KBM-7 (cell line): ENCODE measurements at places on chromosomes 2 and 18.

DNA sequence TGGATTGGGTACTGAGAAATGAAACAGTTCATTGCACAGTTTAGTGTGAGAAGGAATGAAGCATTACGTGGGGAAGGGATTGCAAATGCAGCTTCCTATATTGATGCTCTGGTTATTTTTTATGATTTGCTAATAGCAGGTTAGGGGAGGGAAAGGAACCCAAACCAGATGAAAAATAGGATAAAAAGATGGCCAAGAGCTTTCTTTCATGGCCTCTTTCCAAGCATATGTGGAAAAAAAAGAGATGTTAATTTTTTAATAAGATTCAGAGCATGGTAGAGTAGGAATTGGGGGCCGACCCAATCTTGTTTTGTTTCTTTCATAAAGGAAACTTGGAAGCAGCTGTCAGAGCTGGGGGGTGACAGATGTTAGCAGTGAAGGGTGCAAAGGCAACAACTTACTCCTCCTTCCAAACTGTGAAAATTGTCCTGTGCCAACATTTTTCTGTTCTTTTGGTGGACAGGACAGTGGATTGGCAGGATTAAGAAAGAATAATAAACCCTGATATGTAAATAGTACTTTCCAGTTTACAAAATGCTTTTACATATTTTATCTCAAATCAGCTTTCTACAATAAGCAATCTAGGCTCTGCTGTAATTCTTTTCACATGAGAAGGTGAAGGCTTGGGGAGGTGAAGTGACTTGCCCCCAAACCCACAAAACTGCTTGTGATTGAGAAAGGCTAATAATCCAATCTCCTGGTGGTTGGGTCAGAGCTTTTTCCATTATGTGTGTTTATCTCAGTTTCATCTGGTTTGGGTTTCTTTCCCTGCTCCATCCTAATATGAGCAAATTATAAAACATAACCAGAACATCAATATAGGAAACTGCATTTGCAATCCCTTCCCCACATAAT is 270.1 kb downstream of the ETAA1 start:
- no peak for DNase-seq

DNA sequence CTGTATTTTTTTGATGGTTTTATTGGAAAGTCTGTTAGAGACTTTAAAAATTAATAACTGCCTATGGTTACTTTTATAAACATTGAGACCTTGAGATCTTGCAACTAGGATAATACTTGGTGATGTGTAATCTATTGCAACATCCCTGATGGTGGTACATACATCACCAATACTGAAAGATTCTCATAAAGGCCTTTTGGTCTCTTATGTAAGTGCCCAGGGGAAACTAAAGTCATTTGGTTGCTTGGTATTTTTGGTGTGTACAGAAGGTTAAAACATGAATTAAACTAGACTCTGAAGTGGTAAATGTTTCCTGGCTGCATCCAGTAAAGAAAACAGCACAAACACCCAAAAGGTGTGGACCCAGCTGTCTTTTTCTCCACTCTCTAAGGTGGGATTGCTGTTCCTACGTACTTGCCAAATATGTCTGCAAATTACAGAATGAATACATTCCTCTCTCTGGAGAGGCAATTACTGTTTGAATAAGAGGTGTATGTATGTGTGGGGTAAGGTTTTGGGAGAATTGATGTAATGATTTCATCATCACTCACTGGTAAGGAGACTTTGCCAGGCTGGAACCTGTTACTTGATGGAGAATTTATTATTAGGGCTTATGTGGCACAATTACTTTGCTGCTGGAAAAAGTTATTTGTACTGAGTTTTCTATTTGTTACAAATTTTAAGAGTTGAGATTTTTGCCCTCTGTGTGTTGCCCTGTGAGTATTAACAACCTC is 3.6 kb downstream of the B3GNT2 start:
- DNase-seq: no peak

DNA sequence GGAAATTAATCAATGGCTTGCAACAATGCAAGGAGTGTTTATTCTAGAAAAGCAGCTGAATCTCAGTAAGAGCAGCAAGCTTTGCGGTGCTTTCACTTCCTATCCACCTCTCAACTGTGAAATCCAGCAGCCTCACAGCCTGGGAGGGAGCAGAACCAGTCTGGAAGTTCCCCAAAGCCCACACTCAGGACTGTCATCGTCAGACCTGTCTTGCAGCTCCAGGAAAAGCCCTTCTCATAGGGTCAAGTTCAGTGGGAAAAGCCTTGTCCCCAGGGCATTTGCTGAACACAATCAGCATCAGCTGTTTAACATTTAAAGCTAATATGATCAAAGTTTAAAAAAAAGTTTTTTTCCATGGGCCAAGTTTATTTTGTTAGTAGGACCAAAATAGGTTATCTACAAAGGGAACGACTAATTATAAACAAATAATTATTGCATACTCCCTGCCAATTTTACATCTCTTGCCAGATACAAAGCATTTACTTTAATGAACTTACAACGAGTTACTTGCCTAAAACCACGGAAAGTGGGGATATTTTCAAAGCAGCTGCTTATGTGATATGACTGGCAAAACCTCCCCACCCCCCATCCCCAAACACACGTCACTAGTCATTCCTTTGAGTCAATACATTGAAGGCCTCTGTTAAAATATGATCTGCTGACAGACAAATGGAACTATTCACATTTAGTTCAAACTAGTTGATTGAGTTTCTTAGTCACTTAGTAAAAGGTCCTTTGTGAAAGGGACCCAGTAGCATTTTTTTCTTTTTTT is 36.8 kb downstream of the PARD6G start:
- DNase-seq: peak; percentile 19

DNA sequence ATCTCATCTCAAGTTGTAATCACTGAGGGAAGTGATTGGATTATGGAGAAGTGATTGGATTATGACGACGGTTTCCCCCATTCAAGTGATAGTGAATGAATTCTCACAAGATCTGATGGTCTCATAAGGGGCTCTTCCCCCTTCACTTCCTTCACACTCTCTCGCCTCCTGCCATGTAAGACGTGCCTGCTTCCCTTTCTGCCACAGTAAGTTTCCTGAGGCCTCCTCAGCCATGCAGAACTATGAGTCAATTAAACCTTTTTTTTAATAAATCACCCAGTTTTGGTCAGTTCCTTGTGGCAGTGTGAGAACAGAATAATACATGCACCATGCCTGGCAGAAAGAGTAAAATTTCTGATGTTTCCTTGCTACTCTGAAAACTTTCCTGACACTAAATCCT is 36.6 kb downstream of the CEP68 start:
- DNase-seq: no peak
